ENCODE measurements at places on chromosomes 1 and 21.

DNA sequence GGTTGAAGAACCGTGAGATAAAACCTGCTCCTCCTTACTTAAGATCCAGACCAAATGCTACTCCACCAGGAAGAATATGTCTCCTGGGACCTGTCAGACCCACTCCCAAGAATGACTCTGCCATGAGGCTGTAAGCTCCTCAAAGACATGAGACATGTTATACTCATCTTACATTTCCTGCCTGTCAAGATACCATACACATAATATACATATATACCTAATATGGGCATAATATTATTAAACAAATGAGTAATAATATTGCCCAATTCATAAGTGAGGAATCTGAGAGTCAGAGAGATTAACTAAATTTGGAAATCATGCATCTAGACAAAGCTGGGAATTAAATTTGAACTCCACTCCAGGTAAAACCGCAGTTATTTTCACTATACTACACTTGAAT is 634.9 kb downstream of the LMO4 start:
- no peak for DNase-seq

GRCh38 chr1:155012026-155012546 is 9.5 kb downstream of the ZBTB7B start:
- no peak for DNase-seq

DNA sequence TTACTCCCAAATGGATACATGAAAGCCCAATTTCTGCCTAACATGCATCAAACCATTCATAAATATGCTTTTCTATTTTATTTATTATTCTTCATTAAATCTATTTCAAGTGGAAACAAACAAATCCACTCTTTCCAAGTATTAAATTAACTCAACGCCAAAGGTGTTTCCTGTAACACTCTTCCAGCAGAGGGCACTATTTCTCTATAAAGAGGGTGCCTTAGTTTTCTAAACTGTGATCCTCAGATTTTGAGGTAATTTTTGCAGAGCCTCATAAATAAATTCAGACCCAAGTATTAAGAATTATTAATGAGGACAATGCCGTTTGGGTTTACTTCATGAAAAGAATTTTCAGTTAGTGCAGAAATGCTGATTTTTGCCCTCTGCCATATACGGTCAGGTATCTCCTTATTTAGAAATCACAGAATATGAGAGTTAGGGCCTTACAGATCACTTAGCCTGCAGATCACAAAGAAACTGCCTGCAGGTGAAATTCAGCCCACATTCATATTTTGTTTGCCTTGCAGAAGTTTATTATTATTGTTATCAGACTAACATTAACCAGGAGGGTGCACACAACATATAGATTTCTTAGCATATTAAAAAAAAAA is 40.1 kb upstream of the MYSM1 start:
- no peak for DNase-seq

DNA sequence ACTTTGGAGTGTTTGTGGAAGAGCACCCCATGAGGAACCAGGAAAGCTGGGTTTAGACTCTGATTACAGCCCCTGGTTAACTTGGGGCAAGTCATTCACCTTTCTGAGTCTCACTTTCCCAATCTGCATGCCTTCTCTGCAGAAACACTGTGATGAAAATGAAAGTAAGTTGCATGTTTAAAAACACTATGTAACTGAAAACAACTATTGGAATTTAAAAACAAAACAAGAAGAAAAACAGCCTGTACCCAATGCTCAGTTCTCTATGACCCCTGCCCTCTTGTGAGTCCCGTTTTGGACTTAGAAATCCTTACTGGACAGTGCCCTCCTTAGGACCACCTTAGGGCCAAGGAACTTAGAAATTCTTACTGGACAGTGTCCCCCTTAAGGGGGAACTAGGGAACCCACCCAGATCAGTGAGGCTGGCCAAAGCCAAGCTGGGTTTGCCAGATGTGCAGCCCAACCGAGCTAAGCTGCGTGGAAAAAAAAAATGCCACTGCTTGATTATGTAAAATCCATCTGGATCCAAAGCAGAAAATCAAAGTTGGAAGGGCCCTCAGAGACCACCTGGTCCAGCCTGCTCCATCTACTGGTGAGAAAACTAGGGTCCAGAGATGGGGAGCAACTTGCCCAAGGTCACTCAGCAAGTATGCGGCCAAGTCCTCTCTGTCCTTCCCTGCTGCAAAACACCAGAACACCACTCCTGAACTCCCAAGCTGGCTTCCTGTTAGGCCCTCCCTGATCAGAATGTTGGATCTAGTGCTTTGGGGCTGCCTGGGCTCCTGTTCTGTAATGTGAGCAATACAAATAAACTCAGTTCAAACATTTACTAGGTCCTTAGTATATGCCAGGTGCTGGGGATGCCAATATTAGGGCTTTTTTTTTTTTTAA is 77.7 kb downstream of the MRPL37 start:
- DNase-seq = no peak

DNA sequence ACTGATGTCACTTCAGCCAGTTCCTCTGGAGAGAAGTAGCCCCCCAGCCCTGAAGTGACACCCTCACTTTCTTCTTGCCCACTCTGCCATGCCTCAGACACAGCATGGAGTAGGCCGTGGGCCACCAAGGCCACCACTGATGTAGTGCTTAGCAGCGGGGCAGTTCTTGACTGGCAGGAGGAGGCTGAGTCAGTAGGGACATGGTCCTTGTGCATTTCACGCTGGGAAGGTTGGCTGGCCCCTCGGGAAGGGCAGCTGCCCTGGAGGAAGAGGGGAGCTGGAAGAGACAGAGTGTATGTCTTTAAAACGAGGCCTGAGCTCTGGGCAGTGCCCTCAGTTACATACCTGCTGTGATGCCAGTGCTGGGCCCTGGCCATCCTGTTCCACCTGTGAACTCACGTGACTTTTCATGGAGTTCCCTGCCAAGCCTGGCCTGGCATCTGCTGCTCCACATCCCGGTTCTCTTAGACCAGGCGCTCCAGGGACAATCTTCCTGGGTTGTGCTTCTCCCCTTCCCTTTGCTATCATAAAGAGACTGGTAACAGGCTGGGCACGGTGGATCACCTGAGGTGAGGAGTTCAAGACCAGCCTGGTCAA is 158.6 kb upstream of the TMEM51 start:
- DNase-seq = no peak

Data from activated CD4-positive, alpha-beta T cell treated with anti-CD3 and anti-CD28 coated beads, Interleukin-2, amount 50 U/mL, for 4 hours (primary cell).